ENCODE measurements at places on chromosomes 11 and 22. TPM values are rescaled to one million over a fixed set of nuclear protein-coding genes. Genes with fewer than 3 reads are reported as not detected.

MPPED2 gene
- 2.4 TPM for total RNA-seq

DNA sequence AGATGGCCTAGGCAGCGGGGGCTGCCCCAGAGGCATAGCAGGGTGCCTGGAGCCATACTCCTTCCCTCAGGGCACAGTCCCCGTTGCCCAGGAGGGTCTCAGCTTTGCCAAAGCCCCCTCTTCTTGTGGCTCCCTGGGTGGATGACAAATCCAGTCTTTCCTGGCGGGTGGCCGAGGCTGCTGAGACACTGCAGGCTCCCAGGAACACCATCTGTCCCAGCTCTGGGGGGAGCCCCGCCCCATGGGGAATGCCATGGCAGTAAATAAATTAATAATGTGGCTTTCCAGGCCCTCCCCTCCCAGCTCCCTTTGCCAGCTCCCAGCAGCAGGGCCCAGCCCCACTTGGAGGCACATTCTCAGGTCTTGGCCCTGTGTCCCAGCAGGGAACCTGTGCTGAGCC lies 45.0 kb downstream of the PDE2A start:
- no peak for DNase-seq

- no peak for DNase-seq
These were observed 13.5 kb downstream of the SGSM3 start for GRCh38 chr22:40383905-40384304.

DNA sequence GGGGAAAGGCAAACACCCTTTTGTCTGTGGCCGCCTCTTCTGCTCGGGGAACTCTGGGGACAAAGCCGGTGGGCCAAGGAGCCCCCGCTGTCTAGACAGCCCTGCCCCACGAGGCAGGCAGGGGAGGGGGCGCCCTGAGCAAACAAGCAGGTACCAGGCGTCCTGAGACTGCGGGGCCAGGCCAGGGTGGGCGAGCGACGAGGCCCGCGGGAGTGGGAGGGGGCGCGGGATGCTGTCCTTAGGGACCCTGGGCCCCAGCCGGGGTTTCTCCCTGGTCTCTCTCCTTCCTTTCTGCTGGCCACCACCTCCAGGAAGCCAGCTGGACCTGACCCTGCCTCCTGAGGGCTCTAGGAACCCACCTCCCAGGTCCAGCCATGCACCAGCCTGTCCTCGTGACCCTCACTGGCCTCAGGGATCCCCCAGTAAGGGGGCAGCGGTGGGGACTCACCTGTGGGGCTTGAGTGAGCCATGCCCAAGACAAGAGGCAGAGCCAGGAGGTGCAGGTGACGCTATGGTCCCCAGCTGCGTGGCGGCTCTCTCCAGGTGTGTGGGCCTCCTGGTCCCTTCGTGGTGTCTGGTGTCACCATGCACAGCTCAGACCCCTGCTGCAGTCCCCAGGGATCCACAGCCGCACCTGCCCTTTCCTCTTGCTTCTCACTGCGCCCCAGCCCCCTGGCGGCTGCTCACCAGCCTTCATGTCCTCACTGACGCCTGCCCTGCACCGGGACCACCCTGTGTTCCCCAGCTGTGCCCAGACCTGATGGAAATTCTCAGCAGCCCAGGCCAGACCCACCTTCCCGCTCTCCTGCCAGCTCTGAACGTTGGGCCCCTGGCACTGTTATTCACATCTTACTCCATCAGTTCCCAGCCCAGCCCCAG lies 26.5 kb upstream of the MUC5AC start:
- peak; percentile 27 for DNase-seq

ABCG4 gene
- 4.4 TPM for total RNA-seq

IFITM2 gene
- 616 TPM for total RNA-seq

All from WTC11 (cell line).